ENCODE measurements at places on chromosomes 1 and 21.

DNA sequence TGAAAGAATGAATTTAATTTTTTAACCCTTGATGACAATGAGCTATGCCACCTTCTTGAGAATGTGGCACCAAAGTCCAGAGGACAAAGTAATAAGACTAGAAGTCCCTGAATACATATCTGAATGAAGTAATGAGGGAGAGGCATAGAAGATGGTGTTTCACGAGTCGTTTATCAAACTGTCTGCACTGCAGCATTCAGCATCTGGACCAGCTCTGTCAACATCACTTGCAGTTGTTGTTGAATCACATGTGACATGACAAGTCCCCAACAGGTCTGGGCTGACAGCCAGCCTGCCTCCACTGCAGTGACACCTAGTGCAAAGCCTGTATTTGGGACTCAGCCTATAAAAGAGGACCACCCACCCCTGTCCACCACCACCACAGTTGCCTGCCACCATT is 17.3 kb upstream of the GALNT2 start:
- DNase-seq, result no peak

DNA sequence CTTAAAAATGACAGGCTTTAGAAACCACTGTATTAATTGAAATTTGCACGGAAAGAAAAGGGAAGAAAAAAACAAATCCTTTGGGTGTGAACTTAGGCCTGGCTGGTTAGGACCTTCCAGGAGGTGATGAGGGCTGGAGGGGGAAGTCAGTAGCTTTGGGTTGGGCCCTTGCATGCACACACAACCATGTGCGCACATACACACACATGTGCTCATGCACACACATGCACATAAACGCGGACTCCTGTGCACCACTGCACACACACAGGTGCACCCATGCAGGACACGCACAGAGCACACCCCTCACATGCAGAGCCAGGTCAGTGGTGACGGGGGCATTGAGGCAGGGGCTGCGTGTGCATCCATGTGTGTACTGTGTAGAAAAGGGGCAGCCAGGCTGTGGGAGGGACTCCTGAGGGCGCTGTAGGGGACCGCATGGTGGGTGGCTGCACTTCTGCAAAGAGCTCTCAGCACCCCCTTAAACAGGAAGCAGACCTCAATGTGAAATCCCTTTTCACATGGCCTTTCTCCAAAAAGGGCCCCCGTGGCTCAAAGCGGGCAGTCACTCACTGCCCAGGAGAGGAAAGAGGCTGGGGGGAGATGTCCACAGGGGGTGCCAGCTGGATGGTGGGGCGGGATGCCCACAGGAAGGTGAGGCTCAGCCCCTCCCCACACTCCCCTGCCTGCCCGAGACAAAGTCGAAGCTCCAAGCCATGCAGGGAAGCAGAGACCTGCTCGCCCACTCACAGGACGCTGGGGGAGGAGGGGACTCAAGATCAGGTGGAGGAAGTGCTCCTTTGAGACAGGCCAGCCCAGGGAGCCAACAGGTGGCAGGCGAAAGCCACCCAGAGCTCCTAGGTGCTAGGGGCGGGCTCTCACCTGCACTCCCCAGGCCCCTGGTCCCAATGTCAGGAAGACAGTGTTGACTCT is 95.2 kb downstream of the ITPKB start:
- DNase-seq, result no peak

- no peak for DNase-seq
Measured at GRCh38 chr21:34670220-34670961, 1.6 kb downstream of the CLIC6 start.

DNA sequence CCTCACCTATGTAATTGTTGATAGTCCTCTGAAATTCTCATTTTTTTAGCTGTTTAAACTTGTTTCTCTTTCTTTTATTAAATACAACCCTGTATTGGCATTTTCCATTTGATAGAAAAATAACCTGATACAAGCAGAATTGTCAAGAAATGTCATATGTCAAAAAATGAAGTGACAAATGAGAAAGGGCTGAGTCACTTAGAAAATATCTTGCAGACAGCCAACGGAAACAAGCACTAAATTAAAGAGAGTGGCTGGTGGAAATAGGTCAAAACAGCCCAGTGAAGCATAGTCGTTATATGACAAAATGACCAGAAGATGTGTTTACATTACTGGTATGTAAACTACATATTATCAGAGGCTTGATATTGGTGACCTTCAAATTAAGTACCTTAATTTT is 484.4 kb downstream of the PLA2G4A start:
- DNase-seq, result no peak

- DNase-seq, result no peak
Measured at GRCh38 chr1:206435445-206435844, 34.8 kb upstream of the IKBKE start.
